Activated gamma-delta T cell treated with Interleukin-2 at 50 U/mL for 16 hours (primary cell): ENCODE measurements at places on chromosomes 2 and 18.
A peak's percentile ranks its signal among the peaks of the same experiment; 100 is the strongest.

DNA sequence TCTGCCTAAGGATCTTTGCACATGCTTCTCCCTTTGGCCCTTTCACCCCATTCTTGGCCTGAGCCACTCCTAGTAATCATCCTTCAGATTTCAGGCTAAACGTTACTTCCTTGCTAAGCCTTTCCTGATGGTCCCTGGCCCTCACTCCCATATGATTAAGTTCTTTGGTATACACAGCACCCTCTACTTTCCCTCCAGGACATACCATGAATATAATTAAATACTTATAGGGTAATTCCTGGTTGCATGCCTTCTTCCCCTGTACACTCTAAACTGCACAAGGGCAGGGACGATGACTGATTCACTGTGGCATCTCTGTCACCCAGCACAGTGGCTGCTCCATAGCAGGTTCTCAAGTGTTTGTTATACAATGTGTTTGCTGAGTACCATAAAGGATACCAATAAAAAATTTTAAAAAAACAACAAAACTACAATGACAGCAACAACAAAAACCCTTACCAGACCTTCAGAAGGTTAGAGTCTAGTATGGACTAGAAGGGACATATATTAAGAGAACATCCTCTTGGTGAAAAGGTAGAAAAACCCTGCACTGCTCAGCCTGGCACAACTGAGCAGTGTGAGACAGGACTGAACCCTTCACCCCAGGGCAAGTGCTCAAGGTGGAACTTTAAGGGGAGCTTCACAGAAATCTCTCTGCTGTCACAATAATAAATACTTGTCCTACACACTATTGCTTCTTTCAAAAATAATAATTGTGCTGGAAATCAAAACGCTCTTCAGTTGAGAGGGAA lies 76.2 kb downstream of the AAK1 start:
- no peak for DNase-seq

- DNase-seq = no peak
Observed at GRCh38 chr2:72082021-72082601, 65.6 kb downstream of the CYP26B1 start.

GRCh38 chr2:225773148-225773547 lies 373.6 kb downstream of the NYAP2 start:
- no peak for DNase-seq

DNA sequence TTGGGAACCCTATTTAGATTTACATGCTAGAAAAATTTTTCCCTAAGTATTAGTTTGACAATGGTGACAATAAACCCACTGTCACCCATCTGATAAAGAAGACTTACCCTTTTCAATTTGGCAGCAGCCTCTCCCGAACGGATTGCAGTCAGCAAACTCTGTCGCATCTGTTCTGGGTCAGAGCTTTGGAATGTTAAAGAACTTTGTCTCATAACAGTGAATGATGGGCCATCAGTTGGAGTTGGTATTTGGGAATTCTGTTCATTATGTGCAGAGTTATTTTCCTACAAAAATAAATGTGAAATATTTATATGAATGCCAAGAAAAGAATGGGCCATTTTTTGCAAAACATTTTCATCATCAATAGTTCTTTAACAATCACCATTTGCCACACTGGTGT lies 70.8 kb upstream of the GRB14 start:
- DNase-seq = no peak

- no peak for DNase-seq
Observed at GRCh38 chr18:27608174-27608573, 423.1 kb upstream of the CHST9 start.

- DNase-seq = no peak
Observed at GRCh38 chr2:234142530-234142929, 92.0 kb downstream of the SPP2 start.

- no peak for DNase-seq
Observed at GRCh38 chr2:237101118-237101979, 15.7 kb downstream of the COPS8 start.

DNA sequence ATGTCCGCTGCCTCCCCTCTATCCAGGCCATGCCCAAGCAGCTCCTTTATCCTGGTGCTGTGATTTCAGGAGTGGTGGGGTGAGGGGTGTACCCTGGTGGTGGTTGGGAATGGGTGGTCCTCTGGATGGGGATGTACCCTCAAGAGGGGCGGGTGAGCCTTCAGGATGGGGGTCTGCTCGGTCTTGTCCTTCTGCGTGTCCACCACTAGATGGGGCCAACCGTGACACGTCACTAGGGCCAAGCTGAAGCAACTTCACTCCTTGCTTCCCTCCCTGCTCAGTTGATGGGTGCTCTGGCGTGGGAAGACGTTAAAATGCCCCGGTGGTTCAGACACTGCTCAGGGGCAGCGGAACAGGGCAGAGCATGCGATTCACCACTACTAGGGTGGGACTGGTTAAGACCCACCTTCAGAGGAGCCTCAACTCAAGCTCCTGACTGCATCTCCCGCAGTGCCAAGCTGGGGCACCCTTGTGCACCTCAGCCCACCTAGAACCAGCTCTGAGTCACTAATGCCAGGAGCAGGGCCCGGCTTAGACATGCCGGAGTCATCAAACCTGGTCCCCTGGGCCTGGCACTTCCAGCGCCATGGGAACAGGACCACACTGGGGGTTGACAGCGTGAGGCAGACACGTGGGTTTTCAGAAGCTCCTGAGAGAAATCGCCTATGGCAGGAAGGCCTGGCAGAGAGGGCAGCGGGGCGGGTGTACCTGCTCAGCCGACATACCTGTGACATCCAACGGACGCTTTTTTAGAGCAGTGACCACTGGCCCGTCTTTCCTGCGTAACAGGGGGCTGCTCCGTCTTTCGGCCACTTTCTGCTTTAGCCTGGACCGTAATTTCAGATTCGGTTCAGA lies 256.7 kb downstream of the HDAC4 start:
- DNase-seq = peak; percentile 19

GRCh38 chr18:3356614-3357013 lies 93.4 kb upstream of the TGIF1 start:
- DNase-seq = no peak

DNA sequence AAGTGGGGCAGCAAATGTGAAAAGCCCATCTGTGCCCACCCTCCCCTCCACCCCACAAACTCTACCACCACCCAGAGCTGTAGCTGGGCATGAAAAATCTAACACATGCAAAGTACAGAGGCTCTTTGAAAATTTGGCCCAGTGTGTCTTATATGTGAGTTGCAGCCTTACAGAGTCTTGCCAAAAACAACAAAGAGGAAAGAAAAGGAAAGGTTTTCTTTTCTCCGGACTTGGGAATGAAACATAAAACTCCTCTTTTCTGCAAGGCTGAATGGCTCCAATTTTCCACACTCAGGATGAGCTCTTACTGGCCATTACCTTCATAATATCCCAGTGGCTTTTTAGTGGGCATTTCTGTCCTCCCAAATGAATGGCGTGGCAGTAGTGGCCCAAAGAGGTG lies 27.9 kb upstream of the POU3F3 start:
- DNase-seq = no peak

- no peak for DNase-seq
Observed at GRCh38 chr2:8030573-8031303, 651.1 kb upstream of the ID2 start.

DNA sequence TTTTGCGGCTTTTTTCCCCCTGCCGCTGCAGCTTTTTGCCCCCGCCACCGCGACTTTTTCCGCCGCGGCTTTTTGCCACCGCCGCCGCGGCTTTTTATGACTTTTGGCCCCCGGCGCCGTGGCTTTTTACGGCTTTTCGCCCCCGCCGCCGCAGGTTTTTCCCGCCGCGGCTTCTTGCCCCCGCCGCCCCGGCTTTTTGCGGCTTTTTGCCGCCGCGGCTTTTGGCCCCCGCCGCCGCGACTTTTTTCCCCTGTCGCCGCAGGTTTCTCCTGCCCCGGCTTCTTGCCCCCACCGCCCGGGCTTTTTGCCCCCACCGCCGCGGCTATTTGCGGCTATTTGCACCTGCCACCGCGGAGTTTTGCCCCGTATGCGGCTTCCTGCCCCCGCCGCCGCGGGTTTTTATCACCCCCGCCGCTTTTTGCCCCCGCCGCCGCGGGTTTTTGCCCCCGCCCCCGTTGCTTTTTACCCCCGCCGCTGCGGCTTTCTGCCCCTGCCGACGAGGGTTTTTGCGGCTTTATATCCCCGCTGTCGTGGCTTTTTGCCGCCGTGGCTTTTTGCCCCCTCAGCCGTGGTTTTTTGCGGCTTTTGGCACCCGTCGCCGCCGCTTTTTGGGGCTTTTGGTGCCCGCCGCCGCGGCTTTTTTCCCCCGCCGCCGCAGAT lies 2750.9 kb downstream of the RPIA start:
- DNase-seq = no peak

DNA sequence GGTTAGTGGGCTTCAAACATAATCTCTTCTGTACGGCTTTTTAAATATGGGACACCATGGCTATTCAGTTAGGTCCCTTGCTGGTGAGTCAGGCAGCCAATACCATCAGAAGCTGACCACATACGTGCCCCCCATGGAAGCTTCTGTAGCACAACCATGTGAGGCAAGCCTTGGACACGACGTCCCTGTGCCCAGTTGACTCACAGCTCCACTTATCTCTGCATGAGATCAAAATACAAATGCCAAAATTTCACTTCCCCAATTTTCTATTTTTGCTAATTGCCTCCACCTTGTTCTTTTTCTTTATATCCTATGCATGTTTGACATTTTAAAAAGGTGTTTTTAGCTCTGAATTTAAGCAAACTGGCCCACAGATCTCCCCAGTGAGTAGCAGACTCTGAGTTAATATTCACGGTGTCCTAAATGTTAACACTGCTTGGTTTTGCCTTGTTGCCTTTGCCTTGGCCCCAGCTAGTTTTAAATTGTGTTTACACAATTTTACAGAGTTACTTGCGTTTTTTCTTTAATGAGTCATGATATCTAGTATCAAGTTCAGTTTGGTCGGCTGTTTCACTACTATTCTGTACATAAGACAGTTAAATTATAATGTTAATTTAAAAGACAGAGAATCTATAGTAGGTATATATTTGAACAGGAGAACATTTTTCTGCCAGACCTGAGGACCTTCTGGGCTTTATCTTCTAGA lies 77.5 kb downstream of the CDCA7 start:
- DNase-seq = no peak

DNA sequence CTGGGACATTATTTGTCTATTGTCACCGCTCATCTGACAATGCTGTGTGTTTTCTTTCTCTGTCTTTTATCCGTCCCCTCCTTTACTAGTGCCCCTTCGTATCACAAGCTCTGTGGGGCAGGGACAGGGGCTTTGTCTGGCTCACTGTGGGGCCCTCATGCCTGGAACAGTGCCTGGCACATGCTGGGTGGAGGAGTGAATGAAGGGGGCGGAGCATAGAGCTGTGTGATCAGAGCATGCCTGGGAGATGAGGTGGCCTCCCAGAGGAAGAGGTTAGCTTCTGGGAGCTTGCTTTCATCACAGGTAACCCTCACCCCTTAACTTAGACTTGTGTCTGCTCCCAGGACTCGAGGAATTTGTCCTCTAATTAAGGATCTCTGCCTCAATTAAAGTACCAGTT lies 16.4 kb downstream of the MTCL1 start:
- no peak for DNase-seq

DNA sequence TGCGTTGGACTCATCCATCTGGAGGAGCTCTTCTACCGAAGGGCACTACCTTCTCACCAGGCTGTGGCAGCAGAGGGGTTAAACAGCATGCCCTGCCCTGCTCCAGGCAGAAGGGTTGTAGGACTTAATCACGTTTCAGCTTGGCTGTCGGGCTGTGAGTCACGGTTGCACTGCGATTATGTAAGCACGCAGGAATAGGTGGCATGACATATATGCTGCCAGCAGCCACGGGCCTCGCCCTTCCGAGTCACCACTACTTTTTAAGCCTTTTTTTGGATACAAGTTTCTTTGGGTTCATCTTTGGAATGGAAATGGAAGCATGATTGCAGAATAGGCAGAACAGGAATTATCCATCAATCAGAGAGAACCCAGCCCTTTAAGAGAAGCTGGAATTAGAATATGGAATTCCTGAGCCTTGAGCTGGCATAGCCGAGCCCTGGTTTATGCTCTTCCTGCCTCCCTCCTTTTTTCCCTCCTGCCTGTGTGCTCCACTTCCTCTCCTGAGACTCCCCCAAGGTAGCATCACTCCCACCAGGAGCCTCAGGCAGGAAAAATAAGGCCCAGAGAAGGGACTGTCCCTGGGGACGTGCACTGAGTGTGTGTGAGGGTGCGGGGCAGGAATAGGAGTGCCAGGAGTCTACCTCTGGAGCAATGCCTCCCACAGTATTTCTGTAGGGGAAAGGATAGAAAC lies 86.8 kb downstream of the SEMA4F start:
- DNase-seq = no peak

DNA sequence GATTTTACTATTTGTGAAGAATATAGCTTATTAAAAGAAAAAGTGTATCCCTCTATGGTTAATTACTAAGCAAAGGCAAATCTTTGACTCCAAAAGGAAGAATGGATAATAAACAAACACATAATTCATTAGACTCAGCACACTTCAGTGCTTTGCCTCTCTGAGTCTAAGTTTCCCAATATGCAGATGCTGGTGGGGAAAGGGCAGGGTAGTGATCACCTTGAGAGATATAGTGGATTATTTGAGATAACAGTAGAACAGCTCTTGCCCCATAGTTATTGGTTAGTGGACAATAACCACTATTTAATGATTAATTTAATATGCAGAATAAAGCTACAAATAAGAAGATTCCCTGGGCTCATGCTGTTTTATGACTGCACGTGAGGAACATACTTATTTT lies 98.2 kb upstream of the SLC8A1 start:
- no peak for DNase-seq

DNA sequence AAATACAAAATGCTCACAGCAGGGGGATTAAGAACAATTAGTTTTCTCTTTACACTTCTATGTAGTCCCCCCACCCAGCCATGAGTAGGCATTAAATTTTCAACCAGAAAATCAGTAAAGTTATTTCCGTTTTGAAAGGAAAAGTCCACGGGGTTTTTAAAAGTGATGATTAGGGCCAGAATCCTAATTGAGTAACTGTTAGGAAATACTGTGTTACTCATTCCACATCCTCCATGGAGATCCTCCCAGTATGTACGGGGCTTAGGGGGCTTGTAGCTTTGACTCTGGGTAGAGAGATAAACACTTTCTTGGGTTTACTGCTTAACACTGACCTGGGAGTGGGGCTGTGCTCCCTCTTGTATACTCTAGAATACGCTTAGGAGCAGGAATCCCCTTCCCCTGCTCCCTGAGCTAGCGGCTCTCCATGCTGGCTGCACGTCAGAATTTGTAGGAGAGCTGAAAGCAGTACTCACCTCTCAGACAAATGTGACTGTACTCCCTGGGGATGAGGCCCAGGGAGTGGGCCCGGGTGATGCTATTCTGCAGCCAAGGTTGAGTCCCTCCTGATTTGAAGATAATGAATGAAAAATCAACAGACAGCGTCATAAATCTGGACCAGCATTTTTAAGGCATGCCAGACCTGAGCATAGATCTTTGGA lies 100.5 kb downstream of the SLC4A3 start:
- DNase-seq = no peak

- DNase-seq = no peak
Observed at GRCh38 chr18:46910856-46911255, 6.5 kb downstream of the PIAS2 start.
